ENCODE measurements at places on chromosomes 16 and 17.
A peak's percentile ranks its signal among the peaks of the same experiment; 100 is the strongest.

- peak; percentile 99 for DNase-seq
Observed at GRCh38 chr16:67480833-67481560, at the start of gene ATP6V0D1. Gene ATP6V0D1 (minus strand): TSS chr16:67481157. CDS start chr16:67481086, 71 bp downstream.

DNA sequence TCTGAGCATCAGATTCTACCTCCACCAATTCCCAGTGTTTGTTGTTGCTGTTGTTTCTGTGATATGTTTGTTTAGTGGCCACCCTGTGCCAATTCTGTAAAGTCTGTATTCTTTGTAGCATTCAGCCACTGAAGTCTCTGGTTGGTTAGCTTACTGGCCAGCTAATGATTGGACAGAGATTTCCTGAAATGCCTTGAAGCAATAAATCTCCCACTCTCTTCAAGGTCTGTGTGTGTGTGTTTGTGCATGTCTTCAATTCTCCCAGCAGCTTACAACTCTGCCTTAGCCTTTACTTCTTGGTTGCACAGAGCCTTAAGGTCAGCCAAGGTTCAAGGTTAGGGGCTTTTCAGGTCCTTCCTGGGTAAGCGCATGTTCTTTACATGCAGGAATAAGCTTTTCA lies 38.2 kb downstream of the PRPSAP2 start:
- DNase-seq, result no peak

GRCh38 chr16:1930338-1930720 lies 12.1 kb upstream of the HS3ST6 start:
- no peak for DNase-seq

DNA sequence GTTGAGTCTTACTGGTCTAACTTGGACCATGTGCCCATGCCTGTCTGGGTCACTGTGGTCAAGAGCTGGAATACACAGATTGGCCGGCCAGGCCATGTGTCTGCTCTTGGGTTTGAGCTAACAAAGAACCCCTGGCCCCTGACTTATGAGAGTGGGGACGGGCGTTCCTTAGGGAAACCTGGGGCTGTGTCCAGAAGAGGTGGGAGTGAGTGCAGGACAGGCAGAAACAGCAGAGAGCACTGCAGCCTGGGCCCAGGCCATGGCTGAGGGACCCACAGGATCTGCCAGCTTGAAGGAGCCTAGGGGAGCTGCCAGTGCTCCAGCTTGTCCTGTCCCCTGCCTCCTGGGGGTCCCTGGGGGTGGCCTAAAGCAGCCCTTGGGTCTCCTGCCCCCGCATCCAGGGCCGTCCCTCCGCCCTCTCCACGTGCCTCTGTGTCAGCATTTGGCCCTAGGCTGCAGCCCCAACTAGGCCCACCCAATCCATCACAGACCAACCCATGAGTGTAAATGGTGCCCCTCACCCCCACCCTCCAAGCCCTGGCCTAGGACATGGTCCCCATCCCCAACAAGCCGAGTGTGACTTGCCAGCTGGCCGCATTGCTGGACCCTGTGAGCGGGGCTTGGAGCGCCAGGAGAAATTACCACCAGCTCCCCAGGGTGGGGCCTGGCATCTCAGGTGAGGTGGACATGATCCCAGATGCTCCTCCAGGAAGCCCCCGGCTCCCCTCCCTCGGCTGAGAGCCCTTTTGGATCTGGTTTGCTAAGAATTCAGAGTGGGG lies 12.5 kb upstream of the DRC7 start:
- no peak for DNase-seq

DNA sequence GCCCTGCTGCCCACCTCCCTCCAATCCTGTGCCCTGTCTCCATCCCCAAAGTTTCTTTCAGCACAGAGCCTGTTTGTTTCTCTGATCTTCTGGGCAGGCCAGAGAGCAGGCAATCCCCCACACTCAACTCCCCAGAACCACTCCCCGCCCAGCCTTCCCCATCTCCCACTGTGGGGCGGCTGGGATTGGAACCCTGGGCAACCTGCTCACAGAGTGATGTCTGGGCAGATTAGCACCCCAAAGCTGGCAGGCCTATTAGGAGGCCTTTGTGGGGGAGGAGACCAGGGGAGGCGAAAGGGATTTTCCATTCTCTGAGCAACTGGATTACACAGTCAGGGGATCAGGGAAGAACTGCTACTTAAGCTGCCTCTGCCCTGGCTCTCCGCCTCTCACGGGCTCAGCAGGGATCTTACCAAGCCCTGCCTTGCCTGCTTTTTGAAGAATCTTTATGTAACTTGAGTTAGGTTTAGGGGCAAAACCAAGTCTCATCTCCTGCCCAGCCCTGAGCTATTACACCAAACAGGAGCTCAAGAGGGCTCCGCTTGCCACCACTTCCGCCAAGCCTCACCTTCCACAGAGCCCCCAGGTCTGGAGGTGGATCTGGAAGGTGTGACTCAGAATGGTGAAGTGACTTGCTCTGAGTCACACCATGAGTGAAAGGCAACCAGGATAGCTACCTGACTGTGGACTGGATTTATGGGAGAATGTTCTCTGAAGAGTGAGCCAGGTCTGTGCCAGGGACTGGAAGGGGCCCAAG lies 16.0 kb upstream of the LHX1 start:
- DNase-seq, result peak; percentile 85

DNA sequence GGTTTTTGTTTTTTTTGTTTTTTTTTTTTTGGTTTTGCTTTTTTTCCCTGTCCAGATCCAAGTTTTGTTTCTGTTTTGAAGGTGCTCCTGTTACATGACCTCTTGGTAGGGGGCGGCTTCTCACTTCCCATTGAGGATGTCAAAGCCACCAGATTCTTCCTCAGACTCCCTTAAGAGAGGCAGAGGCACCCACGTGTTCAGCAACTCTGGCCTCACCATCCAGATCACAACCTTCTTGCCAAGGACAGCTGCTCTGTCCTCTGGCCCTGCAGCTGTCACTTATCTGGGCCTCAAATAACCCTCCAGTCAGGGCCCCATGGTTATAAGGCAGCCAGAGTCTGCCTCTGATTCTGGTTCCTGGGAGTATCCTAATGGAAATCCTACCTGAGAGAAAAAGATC lies 208.5 kb downstream of the STX8 start:
- DNase-seq, result no peak

DNA sequence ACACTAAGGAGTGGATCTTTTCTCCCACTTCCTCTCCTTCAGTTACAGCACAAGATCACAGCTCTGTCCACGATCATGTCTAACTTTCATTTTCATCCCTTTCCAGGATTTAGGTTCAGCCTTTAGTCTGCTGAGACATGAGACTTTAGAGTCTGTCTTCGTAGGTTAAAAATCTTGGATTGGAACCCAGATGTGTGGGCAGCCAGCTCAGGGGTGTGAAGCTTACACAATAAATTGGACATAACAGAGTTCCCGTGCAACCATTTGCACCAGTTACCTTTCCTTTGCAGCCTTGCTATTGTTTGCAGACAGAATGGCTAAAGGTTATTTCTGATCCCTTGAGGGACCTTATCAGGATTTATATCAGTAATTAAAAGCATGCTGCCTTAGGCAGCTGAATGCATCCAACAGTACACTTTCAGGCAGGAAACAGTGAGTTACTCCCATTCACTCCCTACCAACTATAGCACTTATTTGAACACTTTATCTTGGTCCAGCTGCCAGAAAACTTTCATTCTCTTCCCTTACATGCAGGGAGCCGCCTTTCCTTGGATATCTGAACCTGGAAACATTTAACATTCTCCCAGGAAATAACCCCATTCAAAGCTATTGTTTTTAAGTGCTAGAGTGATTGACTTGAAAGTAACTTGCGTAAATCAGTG lies 87.3 kb downstream of the TMEM100 start:
- DNase-seq, result peak; percentile 61

- no peak for DNase-seq
Observed at GRCh38 chr17:1126801-1127550, 52.8 kb downstream of the ABR start.

GRCh38 chr17:4205917-4206316 lies 57.9 kb downstream of the ANKFY1 start:
- DNase-seq, result no peak

GRCh38 chr16:89581045-89581695 lies 5.6 kb downstream of the CPNE7 start:
- peak; percentile 24 for DNase-seq
